NCI-H460 (cell line): ENCODE measurements at places on chromosomes 11 and 22. TPM values are rescaled to one million over a fixed set of nuclear protein-coding genes. Genes with fewer than 3 reads are reported as not detected.

DNA sequence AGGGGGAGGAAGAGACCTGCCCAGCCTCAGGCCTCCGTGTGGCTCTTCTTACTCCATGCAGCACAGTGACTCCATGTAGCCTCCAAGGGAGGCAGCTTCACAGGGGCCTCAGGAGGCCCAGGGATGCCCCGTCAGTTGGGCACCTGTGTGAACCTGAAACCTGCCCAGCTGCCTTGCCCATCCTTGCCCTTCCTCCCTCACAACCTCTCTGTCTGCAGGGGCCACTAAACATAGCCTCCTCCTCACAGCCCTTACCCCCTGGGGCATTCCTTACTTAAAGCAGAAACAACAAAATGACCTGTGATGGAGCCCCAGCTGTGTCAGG lies 7.1 kb downstream of the LRRC32 start:
- no peak for DNase-seq

DNA sequence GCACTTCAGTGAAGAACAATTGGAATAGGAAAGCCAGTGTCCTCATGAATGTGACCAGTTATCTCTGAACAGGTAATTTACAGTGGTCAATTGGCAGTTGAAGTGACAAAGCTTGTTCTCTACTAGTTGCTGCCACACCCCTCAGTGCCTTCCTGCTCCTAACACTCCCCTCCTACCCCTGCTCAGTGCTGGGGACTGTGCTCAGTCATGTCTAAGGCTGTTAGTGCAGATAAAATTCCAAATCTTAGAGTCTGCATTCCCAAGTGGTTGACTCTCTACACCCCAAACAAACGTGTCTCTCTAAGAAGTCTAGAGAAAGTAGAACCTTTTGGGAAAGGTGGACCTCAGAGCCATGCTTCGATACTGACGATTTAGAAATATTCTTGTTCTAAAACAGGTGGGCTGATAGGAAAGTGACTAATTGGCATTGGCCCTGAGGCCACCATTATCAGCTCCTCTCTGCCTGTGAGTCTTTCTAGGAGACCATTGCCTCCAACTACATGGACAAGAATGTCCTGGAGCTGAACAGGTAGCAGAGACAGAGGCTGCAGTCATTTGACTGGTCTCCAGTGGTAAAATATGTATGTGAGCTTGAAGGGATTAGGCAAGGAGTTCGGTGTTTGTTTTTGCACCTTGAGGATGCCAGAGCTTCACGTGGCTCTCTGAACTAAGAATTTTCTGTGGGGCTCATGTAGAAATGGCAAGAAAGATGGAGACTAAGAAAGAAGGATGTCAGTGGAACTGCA lies 22.1 kb upstream of the NNMT start:
- no peak for DNase-seq

DNA sequence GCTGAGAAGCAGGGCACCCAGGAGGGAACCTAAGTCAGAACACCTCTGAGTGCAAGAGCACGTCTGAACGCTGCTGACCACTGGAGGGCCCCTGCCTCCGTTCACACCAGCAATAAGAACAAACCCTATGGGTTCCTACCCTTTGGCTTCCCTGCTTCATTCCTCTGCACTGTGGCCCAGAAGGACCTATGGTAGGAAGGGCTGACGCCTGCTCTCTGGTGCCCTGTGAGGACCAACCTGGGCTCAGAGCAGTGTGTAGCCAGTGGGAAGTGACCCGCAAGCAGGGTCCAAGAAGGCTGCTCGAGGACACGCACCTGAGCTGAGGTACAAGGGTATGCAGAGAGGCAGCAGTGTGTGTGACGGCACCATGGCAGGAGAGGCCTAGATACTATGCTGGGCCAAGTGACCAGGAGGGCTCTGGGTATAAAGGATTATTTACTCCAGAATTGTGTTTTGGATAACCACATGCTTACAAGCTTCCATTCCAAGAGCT lies 68.8 kb upstream of the CLTCL1 start:
- no peak for DNase-seq

GRCh38 chr11:2825261-2825888 lies 60.2 kb downstream of the CDKN1C start:
- DNase-seq, result no peak

- DNase-seq, result no peak
Measured at GRCh38 chr22:25061134-25061533, 108.6 kb downstream of the KIAA1671 start.

- DNase-seq, result no peak
Measured at GRCh38 chr22:30304495-30305244, 15.4 kb upstream of the CASTOR1 start.

DNA sequence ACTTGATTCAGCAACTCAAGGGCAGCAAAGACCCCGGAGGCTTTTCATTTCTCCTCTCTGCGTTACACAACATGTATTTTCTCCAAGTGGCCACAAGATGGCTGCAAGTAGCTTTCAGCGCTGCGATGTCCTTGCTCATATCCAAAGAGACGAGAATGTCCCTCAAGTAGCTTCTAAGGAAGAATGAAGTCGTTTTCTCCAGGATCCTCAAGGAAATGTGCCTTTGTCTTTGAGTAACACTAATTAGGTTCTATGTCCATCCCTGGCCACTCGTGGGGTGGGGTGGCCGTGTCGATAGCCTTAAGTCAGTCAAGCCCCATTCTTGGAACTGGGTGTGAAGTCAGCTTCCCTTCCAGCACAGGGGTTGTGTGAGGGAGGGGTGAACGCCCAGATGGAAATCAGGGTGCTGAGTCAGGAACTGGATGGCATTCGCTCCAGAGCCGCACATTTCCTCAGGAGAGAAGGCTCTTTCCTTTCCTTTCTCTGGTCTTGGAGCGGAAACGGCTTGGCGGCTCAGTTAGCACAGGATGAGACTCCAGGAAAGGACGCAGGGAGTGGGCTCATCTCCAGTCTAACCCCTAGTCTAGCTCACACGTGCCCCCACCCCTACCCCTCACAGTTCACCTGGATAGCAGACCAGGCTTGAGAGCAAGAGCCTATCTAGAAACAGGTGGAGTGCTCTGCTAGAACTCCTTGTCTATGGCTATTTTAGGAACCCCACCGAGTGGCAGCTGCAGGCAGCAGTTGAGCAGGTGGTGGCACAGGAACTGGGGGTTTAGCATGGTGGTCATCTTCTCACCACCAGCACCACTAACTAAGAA lies 44.3 kb downstream of the NNMT start:
- DNase-seq, result peak; percentile 45

DNA sequence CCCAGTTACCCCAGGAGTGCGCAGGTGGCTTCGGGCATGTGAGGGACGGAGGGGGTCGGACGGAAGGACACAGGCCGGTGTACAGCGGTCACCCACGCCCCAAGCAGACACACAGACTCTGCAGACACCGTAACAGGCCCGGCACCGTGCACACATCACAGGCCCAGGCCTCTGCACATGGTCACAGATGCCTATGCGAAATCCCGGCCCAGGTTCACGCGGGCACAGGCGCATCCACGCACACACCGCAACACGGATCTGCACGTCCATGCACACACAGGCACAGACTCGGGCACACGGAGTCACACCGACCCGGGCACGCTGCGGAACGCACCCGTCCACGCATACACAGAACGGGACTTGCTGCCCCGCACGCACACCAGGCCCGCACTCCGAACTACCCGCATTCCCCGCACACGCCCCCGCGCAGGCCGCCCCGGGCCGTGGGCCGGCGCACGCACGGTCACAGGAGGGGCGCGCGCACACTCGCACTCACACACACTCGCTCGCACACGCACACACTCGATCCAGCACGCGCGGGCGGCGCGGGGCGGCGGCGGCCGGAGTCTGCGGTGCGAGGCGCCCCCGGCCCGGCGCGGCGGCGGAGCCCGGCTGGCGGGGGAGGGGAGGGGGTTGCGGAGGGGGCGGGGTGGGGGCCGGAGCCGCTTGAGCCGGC lies at the start of gene MGAT3:
Gene MGAT3 (plus strand): TSS at position 491 of the 676 bp plus-strand sequence. CDS start 30,336 bp downstream, outside the sequence.
- DNase-seq, result no peak

DNA sequence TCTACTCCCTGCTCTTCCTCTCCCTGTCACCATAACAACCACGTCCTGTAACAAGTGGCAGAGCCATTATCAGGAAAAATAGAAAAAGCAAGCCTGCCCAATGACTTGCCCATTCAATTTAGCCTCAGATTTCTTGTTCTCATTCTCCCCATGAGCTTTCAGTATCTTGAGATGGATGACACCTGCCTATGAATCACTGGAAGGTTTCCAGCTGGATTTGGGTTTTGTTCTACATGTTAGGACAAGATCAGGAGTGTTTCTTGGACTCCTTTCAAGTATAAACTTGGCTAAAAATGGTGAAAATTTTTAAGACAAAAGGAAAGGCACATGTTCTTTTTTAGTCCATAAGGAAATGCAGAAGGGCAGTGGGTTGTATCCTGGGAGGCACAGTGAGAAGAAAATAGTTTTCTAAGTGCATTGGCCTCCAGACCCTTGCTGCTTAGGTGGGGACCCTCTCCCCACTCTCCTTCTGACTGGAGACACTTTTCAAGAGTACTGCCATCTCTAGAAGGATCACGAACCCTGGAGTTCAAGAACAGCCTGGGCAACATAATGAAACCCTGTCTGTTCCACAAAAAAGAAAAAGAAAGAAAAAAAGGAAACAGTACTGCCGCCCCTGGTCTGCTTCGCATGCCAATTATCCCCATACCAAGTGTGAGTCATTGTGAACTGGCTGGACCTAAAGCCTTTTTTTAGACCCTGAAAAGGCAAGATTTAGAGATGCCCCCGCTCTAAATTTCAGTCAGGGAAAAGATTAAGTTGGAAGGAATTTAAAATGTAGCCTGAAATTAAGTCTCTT lies 51.0 kb downstream of the MTNR1B start:
- no peak for DNase-seq

DNA sequence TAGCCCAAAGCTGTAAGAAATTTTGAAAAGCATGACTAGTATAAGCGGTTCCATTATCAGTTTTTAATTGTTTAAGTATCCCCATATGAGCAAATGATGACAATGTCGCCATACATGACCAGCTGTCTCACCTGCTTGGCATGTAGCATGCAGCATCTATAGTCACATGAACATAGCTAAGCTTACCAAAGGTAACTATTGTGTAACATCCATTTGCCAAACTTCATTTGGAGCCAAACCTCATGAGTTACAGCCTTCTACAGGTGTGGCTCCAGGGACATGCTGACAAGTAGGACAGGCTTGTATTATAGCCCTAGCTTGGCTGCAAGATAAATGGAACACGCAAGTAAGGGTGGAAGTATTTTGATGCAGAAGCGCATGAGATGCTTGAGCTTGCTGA lies 30.4 kb downstream of the OR10A6 start:
- no peak for DNase-seq

DNA sequence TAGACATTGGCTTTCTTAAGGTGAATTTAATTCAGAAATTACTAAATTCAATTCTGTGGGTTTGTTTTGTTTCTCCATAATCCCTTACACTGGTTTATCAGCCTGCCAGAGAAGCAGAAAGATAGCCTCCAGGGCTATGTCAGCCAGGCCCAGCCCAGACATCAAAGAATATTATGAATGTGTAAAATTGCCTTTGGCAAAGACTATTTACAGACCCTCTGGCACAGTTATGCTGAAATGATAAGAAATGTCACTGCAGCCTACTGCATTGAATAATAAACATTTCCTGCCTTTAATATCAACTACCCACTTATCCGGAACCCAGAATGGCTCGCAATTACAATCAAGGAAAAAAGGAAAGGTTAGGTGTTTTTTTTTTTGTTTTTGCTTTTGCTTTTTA lies 562.5 kb upstream of the LRRC4C start:
- no peak for DNase-seq

DNA sequence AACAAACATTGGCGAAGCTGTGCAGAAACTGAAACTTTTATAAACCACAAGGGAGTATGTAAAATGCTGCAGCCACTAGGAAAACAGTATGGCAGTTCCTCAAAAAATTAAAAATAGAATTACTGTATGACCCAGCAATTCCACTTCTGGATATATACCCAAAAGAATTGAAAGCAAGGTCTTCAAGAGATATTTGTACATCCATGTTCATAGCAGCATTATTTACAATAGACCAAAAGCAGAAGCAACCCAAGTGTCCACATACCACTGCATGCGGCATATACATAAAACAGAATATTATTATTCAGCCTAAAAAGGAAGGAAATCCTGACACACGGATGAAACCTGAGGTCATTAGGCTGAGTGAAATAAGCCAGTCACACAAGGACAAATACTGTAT lies 85.8 kb downstream of the RELT start:
- no peak for DNase-seq

DNA sequence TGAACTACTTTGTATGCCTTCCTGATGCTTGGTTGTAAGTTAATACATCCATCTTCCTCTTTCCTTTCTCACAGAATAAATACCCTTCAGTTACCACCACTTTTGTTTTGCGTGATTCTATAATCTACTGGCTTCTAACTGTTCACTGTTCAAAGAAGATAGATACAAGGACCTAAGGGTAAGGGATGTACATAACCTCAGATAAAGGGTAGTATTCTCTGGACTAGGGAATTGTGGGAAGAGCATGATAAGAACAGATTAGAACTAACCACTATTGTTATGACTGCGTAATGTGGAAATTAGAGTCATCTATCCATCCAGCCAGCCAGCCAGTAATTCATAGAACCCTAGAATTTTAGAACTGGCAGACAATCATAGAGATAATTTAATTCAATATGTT lies 36.4 kb downstream of the MAP6 start:
- DNase-seq, result no peak

GRCh38 chr11:95134491-95134890 lies 44.8 kb downstream of the ENDOD1 start:
- no peak for DNase-seq

GRCh38 chr11:108589136-108589535 lies 4.4 kb downstream of the EXPH5 start:
- DNase-seq, result no peak

GRCh38 chr22:36144886-36145541 lies 15.5 kb downstream of the APOL3 start:
- DNase-seq, result peak; percentile 24

GRCh38 chr11:60889869-60890311 lies 16.5 kb downstream of the PRPF19 start:
- DNase-seq, result no peak

DNA sequence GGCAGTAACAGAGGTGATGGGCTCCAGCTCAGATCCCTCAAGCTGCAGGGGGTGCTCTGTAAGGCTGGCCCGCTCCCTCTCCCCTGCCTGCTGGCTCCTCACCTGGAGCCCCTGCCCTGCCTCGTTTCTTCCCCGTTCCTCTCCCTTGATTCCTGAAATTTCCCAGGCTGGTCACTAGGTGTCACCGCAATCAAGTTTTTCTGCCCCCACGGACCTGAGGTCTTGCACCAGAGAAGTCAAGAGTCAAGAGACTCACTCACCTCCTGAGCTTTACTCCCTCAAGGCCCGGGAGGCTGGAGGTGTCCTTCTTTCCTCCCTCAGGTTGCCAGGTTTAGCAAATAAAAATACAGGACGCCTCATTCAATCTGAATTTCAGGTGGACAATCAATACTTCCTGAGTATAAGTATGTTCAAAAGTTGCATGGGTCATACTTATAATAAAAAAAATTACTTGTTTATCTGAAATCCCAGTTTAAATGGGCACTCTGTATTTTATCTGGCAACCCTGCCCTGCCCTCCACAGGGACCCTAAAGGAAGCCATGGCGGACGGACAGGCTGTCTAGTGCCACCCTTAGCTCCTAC lies 69.2 kb downstream of the SCUBE1 start:
- DNase-seq, result peak; percentile 61

GRCh38 chr22:44411226-44412135 lies 86.6 kb downstream of the RTL6 start:
- no peak for DNase-seq

GRCh38 chr11:33329705-33330329 lies 72.6 kb downstream of the HIPK3 start:
- peak; percentile 45 for DNase-seq

Gene TPBGL
- total RNA-seq, result not detected in 2 replicates

Gene KCNJ11
- 0.74 and 0.81 TPM in 2 replicates for total RNA-seq

Gene MPEG1
- total RNA-seq, result not detected in 2 replicates

Gene KCNK7
- total RNA-seq, result not detected in 2 replicates

Gene YAP1
- 49.6 and 57.7 TPM in 2 replicates for total RNA-seq
